ENCODE measurements at places on chromosomes 12 and 14.

- DNase-seq = no peak
Measured at GRCh38 chr14:37889087-37889486, 293.7 kb downstream of the TTC6 start.

DNA sequence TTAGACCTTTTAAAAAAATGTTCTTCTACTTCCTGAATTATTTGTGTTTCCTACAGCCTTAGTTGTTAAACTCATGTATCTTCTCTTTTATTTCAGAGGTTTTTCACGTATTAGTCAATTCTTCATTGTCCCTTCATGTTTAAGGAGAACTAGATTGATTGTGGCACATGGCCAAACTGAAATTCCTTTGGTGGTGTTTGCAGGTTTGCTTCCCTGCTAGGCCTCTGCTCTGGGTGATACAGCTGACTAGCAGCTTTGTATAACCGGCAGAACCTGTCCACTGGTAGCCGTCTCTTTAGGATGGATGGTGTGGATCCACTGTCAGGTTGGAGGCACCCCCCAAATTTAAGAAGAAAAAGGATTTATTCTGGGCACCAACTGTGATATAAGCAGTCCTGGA is 262.1 kb downstream of the FBXL14 start:
- DNase-seq = no peak

DNA sequence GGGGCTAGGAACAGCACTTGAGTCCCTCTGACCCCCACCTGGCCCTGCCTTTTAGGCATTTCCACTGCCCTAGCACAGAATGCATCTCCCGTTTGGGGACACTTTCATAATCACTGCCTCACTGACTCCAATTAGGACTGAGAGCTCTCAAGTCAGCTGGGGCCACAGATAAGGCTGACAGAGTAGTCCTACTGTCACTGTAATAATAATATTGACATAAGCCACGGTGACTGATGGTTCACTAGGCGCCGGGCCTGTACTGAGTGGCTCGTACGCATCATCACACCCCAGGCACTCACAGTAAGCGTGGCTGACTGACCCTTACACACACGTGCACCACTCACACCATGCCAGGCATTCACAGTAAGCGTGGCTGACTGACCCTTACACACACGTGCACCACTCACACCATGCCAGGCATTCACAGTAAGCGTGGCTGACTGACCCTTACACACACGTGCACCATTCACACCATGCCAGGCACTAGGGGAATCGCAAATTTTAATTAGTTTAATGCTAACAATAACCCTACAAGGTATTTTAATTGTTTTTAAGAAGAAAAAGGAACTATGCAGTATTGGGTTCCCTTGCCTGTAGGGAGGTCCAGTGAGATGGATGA is 87.7 kb downstream of the CHGA start:
- DNase-seq = no peak

DNA sequence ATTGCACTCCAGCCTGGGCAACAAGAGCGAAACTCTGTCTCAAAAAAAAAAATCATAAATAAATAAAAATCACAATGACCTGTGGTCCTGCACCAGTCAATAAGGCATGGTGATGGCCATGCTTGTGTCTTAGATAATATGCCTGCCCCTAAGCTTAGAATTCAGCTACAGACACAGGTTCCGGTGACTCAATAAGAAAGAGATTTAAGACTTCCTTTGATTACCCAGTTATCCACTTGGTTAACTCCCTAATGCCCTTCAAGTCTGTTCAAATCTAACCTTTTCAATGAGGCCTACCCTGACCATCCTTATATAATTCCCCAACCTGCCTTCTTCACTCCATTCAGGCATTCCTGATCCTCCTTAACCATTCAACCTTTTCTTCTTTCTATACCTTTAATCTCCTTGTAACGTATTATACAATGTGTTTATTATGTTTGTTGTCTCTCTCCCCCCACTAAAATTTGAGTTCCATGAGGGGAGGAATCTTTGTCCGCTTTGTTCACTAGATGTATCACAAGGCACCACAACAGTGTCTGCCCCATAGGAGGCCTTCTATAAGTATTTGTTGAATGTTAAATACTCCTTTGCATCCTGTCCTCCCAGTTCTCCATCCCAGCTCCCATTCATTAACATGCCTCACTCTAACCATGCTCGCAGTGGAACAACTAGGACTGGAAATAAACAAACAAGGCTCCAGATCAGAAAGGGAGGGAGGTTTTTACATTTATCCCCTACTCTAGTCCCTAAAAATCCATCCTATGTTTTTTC is 8.9 kb downstream of the MAP4K5 start:
- DNase-seq = no peak

DNA sequence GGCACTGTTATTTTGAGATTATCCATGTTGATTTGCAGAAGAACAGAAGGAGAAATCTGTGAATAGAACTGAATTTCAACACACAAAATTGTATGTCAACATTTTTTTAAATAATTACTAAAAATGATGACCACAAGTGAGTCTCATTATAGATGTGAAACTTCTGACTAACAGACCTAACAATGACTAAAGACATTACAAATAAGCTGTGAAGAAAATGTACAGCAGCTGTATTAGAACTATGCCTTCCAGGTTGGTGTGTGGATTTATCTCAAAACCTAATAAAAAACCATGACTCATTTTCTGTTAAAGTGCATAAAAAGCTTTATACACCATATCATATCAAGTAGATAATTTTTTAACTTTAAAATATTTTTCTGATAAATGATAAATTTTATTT is 22.5 kb upstream of the FOXG1 start:
- no peak for DNase-seq

- no peak for DNase-seq
Measured at GRCh38 chr12:23108957-23109356, 484.0 kb downstream of the ETNK1 start.

DNA sequence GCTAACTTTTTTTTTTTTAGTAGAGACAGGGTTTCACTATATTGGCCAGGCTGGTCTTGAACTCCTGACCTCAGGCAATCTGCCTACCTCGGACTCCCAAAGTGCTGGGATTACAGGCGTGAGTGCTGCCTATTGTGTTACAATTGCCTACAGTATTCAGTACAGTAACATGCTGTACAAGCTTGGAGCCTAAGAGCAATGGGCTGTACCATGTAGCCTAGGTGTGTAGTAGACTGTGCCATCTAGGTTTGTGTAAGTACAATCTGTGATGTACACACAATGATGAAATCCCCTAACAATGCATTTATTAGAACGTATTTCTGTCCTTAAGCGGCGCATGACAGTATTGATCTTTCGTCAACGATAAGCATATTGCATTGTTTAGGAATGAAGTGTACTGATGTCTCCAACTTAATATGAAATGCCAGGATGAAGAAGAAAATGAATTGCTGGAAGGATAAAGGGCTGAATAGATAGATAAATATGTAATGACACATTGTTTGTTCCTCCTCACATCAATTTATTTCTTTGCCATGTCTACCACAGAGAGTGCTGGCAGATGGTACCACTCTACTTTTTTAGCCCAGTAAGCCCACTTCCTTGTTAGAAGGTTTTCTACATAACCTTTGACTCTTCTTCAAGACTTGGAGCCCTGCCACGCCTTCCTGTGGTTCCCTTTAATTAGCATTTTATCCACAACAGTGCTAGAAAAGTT is 467.5 kb downstream of the VRK1 start:
- no peak for DNase-seq

DNA sequence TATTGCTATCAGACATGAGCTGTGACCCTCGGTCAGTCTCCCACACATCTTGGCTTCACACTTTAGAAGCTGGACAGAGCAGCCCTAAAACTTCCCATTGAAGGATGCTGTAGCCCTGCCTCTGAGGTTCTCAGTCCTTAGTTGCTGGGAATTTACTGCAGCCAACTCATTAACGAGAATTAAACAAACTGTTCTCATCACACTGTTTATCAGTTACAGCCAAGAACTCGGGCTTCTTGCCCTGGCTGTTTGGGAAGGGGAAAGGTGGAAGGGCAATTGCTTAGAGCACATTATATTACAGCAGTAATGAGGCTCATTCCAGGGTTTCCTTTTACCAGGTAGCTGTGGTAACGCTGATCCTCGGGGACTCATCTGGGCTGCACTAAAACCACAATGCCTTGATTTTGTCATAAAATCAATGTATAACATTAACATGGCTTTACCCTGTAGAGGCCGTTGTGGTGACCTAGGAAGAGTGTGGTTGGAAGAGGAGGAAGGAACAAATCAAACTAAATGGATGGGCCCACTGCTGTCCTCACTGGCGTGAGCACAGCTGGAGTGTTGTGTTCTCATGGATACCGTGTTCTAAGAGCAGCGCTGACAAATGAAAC is 87.1 kb downstream of the GPR135 start:
- DNase-seq = no peak

DNA sequence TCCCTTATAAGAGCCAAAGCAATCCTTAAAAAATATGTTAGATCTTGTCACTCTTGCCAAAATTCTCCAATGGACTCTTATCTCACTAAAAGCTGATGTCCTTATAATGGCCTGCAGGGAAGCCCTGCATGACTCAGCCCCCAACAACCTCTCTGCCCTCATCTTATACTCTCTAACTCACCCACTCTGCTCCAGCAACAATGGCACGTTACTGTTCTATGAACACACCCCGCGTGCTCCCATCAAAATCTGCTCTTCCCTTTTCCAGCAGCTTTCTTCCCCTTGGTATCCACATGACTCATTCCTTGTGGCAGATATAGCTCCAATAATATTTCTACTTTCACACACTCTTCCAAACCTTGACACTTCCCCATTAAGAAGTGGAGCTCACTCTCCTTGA is 108.1 kb downstream of the DENND5B start:
- no peak for DNase-seq

- no peak for DNase-seq
Measured at GRCh38 chr14:22255017-22255950, 333.7 kb downstream of the DAD1 start.

DNA sequence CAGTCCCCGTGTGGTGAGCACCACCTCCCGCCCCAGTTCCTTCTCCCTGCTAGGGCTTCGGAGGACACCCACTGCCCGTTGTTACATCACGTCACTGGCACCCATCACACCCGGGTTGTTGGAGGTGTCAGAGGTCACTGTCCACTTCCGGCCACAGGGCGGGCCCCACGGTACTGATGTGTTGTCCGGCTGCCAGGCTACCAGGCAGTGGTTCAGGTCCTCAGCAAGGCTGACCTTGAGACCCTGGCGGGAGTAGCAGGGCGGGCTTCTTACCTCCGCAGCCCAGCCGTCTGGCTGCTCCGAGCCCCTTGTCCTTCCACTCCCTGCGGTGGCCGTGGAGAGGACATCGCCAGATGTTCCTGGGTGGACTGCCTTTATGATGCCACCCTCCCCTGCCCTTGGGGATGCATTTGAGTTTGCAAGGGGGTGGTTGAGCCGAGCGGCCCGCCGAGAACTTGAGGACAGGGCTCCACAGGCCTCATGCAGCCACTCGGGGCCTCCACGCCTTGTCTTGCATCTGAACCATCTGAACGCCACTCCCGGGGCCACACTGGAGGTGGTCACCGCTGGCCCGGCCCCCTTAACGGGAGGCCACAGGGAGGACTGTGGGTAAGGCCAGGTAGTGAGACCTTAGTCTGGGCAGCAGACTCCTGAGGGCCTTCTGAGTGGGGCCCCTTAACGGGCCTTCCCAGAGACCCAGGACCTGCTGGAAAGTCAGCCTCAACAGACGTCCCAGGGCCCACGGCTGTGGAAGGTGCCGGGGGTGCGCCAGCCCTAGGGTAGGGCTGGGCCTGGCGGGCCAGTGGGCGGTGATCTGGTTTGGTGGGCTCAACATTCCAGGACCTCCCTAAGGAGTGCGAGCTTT is 27.1 kb upstream of the PLD4 start:
- DNase-seq = no peak

DNA sequence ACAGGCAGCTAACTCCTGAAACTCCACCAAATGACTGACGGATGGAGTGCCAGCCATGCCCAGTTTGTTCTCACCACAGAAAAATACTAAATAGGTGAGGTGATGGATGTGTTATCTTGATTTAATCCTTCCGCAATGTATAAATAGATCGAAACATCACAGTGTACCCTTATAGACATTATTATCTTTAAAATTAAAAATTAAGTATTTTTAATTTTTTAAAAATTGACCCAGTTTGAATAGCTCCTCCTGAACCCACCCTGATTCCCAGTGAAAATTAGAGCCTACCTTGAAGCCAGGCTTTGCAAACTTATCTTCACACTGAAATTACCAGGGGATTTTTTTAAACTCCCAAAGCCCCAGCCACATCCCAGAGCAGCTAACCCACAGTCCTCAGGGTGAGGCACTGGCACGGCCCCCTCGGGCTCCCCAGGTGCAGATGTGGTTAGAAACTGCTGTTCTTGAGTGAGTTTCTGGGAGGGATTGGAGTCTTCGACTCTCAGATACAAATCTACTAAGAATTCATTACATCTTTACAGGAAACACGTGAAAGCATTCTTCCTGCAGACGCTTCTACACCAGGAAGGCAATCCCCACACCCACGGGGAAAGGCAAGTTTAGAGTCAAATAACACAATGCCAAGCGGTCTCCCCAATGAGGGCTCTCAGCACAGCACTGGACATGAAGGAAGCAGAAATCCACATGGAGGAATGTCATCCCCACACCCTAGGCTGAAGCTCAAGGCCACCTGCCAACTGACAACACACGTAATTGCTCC is 126.4 kb downstream of the RIMBP2 start:
- DNase-seq = no peak

DNA sequence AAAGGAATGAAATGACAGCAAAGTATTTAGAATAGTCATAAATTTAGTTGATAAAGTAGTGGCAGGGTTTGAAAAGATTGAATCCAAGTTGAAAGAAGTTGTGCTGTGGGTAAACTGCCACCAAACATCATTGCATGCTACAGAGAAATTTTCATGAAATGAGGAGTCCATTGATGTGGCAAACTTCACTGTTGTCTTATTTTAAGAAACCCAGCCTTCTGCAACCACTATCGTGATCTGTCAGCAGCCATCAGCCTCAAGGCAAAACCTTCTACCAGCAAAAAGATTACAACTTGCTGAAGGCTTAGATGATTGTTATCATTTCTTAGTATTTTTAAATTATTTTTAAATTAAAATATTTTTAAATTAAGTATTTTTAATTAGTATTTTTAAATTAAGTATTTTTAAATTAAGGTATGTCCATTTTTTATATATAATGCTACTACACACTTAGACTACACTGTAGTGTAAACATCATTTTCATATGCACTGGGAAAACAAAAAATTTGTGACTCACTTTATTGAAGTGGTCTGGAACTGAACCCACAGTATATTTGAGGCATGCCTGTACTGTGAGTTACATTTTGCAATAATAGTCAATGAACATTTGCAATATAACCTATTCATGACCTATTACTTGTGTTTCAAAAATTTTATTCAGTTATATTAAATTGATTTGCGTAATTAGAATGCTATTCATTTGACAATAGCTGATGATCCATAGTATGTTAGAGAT is 67.2 kb upstream of the SYT1 start:
- DNase-seq = no peak

DNA sequence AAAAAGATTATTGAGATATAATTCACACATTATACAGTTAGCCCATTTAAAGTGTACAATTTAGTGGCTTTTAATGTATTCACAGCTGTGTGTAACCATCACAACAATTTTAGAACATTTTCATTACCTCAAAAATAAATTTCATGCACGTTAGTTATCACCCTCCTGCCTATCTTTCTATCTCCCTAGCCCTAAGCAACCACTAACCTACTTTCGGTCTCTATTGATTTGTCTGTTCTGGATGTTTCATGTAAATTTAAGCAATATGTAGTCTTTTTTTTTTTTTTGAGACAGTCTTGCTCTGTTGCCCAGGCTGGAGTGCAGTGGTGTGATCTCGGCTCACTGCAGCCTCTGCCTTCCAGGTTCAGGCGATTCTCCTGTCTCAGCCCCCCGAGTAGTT is 439.4 kb downstream of the PCNX1 start:
- no peak for DNase-seq

Measured in HS-5 (cell line).